ENCODE measurements at places on chromosomes 16 and 17.

GRCh38 chr16:67461600-67462278 lies 19.2 kb downstream of the ATP6V0D1 start:
- DNase-seq = no peak
- H3K36me3 ChIP-seq = peaks cover 29% of the 10 kb centered on the region
- H3K27ac ChIP-seq = no peak overlapping the region
- H3K4me3 ChIP-seq = no peak overlapping the region
- peaks cover 44% of the 10 kb centered on the region for H3K4me1 ChIP-seq
- no peaks in the 10 kb centered on the region for H3K27me3 ChIP-seq

DNA sequence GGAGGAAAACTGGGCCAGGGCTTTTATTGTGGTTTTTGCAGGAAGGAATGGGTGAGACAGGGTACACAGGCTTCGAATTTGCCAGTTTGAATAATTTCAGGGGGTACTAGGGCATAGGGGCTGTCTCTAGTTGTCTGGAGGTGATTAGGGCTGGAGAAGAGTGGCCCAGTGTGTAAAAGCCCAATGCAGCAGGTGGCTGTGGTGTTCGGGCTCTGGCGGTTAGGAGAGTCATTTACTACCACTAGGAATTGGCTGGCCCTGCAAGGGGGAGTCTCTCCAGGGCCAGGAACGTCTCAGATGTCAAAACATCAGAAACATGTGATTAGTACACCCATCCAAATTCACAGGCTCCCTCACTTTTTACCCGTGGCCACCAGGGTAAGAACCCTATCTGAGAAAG lies 50.3 kb downstream of the GINS3 start:
- no peaks in the 10 kb centered on the region for H3K27me3 ChIP-seq
- DNase-seq = no peak
- H3K4me3 ChIP-seq = no peak overlapping the region
- H3K4me1 ChIP-seq = no peaks in the 10 kb centered on the region
- no peaks in the 10 kb centered on the region for H3K36me3 ChIP-seq
- H3K27ac ChIP-seq = no peak overlapping the region

GRCh38 chr17:72116661-72117521 lies 3.9 kb upstream of the SOX9 start:
- H3K36me3 ChIP-seq = no peaks in the 10 kb centered on the region
- H3K27me3 ChIP-seq = peaks cover 98% of the 10 kb centered on the region
- H3K27ac ChIP-seq = no peak overlapping the region
- DNase-seq = no peak
- peaks cover 12% of the 10 kb centered on the region for H3K4me1 ChIP-seq
- H3K4me3 ChIP-seq = peak overlapping the region; percentile 16

GRCh38 chr16:85641776-85642176 lies 28.7 kb downstream of the GSE1 start:
- H3K27me3 ChIP-seq = no peaks in the 10 kb centered on the region
- no peak overlapping the region for H3K27ac ChIP-seq
- no peak overlapping the region for H3K4me3 ChIP-seq

DNA sequence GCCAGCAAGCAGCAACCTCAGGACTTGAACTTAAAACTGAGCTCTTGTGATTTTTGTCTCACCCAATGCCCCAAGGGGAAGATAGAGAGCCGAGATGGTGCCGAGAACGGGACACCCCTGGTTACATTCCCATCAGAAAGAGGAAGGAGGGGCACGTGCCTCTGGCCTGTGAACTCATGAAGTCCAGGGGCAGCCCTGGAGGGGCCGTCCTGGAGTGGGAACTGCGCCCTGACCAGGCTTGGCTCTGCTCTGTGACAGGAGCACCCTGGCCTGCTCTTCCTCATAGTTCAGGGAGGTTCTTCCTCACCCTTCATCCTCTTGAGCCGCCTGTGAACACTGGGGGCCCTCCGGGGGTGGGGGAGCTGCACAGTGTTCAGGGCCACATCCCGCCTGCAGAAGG lies 130.3 kb upstream of the FOXF1 start:
- no peak for DNase-seq
- no peak overlapping the region for H3K4me3 ChIP-seq
- no peaks in the 10 kb centered on the region for H3K36me3 ChIP-seq
- no peak overlapping the region for H3K27ac ChIP-seq

GRCh38 chr16:29653471-29653870 lies 9.6 kb upstream of the SPN start:
- H3K27me3 ChIP-seq = no peaks in the 10 kb centered on the region
- H3K4me1 ChIP-seq = no peaks in the 10 kb centered on the region
- no peak overlapping the region for H3K27ac ChIP-seq
- no peak overlapping the region for H3K4me3 ChIP-seq
- H3K36me3 ChIP-seq = no peaks in the 10 kb centered on the region
- no peak for DNase-seq

- DNase-seq = no peak
- H3K4me1 ChIP-seq = no peaks in the 10 kb centered on the region
- no peak overlapping the region for H3K4me3 ChIP-seq
- H3K36me3 ChIP-seq = no peaks in the 10 kb centered on the region
These were observed 5.8 kb upstream of the MT3 start for GRCh38 chr16:56583351-56584168.

DNA sequence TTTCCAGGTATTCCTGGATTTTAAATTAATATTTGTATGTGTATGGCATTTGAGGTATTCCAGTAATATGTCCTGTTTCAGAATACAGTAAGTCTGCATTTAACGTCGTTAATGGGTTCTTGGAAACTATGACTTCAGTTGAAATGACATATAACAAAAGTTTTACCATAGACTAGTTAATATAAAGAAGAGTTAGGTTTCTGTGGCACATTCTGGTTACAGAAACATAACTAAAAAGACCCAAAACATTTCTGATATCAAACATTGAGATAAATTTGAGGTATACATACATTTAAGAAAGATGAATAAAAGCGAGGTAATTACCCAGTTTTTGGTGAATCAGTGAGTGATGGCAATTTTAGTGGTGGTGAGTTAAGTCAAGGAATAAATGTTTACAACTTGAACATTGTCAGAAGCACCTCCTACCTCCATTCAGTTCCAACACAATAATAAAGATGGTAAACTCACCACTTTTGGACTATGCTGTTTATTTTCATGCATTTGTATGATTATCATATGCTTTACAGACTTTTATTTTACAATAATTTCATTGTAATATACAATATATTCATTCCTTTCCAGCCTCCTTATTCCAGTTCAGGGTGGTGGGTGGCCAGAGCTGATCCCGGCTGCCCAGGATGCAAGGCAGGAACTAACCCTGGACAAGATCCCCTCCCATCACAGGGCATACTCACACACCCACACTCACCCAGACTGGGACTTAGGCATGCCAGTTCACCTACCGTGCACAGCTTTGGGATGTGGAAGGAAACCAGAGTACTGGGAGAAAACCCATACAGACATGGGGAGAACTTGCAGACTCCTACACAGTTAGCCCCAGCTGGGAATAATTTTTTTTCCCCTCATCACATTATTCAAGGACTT lies 9.7 kb downstream of the LUC7L3 start:
- no peak for DNase-seq
- no peak overlapping the region for H3K27ac ChIP-seq
- H3K4me3 ChIP-seq = no peak overlapping the region
- peaks cover 83% of the 10 kb centered on the region for H3K4me1 ChIP-seq
- H3K36me3 ChIP-seq = no peaks in the 10 kb centered on the region
- H3K27me3 ChIP-seq = no peaks in the 10 kb centered on the region

DNA sequence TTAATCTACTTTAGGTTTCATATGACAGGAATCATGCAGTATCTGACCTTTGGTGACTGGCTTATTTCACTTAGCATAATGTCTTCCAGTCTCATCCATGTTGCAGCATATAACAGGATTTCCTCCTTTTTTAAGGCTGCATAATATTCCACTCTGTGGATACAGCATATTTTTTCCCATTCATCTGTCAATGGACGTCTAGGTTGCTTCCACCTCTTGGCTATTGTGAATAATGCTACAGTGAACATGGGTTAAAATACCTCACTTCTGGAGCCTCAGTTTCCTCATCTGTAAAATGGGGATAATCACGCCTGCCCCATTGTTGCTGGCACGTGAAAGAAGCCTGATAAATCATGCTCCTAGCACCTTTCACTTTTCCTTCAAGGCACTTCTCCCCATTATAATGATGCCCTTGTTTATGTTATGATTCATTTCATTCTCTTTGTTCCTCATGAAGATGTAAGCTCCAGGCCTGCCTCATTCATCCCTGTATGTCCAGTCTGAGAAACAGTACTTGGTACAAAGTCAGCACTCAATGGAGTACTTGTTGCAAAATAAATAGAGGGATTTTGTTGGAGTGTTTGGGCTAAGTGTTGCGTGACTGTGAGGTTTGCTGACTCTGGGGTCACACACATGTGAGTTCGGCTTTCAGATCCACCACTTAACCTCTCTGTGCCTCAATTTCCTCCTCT lies 59.6 kb downstream of the ABAT start:
- H3K36me3 ChIP-seq = no peaks in the 10 kb centered on the region
- H3K4me1 ChIP-seq = peaks cover 9% of the 10 kb centered on the region
- DNase-seq = no peak

GRCh38 chr17:30376621-30377452 lies 1.9 kb upstream of the CPD start:
- peaks cover 43% of the 10 kb centered on the region for H3K4me1 ChIP-seq
- H3K27me3 ChIP-seq = no peaks in the 10 kb centered on the region
- DNase-seq = peak; percentile 81
- peak overlapping the region; percentile 57 for H3K27ac ChIP-seq

DNA sequence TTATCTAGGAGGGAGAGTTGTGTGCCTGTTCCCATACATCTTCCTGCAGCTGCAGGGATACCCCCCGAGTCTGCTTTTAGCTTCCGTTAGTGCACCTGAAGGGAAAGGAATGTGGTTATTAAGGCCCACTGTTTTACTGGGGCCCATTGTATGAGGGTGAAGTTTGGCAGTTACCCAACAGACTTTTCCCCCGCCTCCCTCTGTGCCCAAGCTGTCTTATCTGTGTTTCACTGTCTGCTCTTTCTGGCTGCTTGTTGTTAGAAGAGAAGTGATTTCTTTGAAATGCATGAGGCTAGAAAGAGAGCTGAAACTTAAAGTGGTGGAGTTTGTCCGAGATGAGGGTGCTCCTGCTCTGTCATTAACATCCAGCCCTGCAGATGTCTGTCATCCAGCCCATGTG lies 7.4 kb upstream of the OR1A2 start:
- no peak for DNase-seq
- no peaks in the 10 kb centered on the region for H3K4me1 ChIP-seq
- peaks cover 22% of the 10 kb centered on the region for H3K27me3 ChIP-seq
- H3K27ac ChIP-seq = no peak overlapping the region
- no peak overlapping the region for H3K4me3 ChIP-seq
- H3K36me3 ChIP-seq = no peaks in the 10 kb centered on the region

GRCh38 chr17:933312-934073 lies 46.1 kb downstream of the NXN start:
- no peak overlapping the region for H3K4me3 ChIP-seq
- no peaks in the 10 kb centered on the region for H3K27me3 ChIP-seq
- peak; percentile 31 for DNase-seq
